Ascending aorta (tissue), 2 donors: ENCODE measurements at places on chromosomes 13 and 19. TPM values are rescaled to one million over a fixed set of nuclear protein-coding genes. Genes with fewer than 3 reads are reported as not detected.

- no peak for DNase-seq
Observed at GRCh38 chr13:84931264-84931663, 868.0 kb downstream of the SLITRK6 start.

GRCh38 chr13:39586151-39586550 is 16.8 kb downstream of the LHFPL6 start:
- no peak for DNase-seq

Gene IRS2
- total RNA-seq, result 42.4 TPM

- DNase-seq, result no peak
Observed at GRCh38 chr13:48400090-48400694, 12.7 kb downstream of the LPAR6 start.

Gene CABP5
- total RNA-seq, result not detected

Gene CBY2
- not detected for total RNA-seq

Gene GJA3
- not detected for total RNA-seq

Gene PTH2
- not detected for total RNA-seq

Gene IZUMO1
- not detected for total RNA-seq

Gene KLK7
- total RNA-seq, result not detected

Gene KPNA3
- 5.9 TPM for total RNA-seq

Gene RYR1
- total RNA-seq, result 1.5 TPM

Gene THSD1
- 27.4 TPM for total RNA-seq

DNA sequence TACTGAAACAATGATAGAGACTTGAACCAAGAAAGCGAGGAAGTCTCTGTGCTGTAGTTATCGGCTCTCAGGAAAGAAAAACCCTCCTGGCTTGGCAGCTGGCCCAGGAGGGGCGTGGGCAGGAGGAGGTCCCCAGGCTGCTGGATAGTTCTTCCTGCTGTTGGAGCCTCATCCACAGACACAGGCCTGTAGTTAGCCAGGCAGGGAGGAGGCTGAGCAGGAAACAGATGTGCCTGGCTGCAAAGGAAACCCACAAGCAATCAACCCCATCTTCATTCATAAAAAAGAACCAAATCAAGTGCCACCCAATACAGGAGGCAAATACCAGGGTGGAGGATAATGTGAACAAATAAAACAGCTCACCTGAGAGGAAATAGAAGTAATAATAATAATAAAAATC is 86.2 kb downstream of the IRS2 start:
- peak; percentile 16 for DNase-seq

- DNase-seq, result no peak
Observed at GRCh38 chr13:30806784-30807183, 71.4 kb downstream of the ALOX5AP start.

Gene SKA3
- total RNA-seq, result not detected

Gene APOC1
- total RNA-seq, result 17.0 TPM

Gene FKRP
- total RNA-seq, result 11.8 TPM

- no peak for DNase-seq
Observed at GRCh38 chr13:100300708-100301107, 211.8 kb downstream of the PCCA start.

GRCh38 chr13:78607409-78608251 is 4.3 kb upstream of the POU4F1 start:
- DNase-seq, result no peak

DNA sequence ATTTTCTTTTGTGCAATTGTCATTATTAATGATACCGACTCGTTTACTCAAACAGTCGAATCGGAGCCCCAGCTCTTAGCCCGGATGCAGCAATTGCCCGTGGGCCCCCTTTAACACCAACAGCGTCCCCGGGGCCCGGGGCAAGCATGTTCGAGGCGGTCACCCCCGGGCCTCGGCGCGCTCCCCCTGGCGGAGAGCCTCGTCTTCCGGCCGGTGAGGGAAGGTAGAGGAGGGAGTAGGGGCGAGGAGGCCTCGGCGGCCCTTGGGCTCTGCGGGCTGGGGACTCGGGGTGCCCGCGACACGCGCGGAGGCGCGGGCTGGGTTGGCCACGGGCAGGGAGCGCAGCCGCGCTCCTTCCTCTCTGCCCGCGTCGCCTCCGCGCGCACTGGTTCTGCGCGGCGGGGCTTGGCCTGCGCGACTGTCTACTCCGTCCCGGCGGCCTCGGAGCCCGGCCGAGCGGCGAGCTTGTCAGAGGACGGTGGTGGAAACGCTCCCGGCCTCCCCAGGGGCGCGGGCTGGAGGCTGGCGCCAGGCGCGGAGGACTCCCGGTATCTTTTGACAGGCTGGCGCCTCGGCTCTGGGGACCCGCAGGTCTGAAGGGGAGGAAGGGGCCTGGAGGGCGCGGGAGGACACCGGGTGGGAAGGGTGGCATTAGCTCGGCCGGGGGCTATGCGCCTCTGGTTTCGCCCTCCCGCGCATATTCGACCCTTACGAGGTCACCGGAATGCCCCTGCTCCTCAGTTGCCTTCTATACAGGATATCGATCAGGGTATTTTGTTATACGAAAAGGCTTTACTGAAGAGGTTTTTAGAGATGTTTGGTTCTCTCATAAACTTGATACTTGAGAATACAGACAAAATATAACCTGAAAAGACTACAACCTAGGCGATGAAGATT is 1.5 kb downstream of the BIVM start:
- peak; percentile 27 for DNase-seq

DNA sequence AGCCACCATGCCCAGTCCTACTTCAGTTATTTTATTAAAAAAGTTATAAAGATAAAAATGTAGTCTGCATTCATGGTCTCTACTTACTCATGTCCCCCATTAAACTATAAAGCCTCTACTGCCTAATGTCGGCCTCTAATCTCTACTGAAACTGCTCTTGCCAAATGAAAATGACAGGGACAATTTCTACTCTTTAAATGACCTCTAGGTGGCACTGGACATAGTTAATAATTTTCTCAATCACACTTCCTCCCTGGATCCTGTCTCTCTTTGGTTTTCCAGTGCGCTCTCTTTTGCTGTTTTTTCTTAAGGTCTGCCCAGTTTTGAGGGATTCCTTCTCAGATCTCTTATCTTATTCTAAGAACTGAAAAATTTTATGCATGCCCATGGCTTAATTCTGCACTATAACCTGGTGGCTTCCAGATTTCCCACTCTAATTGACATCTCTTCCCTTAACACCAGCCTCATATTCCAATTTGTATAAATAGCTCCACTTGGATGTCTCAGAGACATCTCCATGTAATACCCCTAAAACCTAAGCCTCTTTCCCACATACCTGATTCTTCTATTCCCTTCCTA is 54.3 kb downstream of the MTMR6 start:
- no peak for DNase-seq

DNA sequence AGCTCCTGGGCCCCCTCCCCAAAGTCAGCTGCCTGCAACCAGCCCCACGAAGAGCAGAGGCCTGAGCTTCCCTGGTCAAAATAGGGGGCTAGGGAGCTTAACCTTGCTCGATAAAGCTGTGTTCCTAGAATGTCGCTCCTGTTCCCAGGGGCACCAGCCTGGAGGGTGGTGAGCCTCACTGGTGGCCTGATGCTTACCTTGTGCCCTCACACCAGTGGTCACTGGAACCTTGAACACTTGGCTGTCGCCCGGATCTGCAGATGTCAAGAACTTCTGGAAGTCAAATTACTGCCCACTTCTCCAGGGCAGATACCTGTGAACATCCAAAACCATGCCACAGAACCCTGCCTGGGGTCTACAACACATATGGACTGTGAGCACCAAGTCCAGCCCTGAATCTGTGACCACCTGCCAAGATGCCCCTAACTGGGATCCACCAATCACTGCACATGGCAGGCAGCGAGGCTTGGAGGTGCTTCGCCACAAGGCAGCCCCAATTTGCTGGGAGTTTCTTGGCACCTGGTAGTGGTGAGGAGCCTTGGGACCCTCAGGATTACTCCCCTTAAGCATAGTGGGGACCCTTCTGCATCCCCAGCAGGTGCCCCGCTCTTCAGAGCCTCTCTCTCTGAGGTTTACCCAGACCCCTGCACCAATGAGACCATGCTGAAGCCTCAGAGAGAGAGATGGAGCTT is 4.7 kb upstream of the CEACAM5 start:
- no peak for DNase-seq

DNA sequence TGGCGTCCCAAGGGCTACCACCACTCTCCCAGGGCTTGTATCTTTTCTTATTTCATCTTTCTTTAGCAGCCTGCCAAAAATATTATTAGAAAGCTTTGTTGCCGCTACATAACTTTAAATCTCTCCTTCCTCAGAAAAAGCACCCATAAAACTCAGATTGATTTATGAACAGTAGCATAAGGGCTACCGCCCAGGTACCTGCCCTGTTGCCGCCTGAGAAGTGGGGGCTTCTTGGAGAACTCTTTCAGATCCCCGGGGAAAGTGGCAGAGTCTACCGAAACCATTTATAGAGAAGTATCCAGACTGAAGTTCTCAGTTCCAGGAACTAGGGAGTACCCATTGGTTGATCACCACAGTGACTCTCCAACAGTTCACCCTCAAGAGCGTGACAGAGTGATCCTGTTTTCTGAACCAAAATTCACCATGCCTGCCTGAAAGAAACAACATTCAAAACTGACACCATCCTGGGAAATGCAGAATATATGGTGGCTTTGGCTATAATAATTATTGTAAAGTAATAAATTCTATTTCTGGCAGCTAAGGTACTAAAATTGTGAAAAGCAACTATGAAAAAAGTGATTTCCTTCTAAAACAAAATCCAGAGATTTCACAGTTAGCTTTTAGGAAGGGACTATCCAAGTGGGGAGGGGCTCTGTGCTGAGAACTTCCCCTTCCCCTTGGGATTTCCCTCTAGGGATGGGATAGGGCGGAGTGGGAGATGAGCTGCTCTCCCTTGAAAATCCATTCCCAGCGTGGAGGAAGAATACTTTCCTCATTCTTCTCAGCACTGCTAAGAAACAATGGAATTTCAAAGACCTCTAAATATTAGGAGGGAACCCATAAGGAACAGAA is 877 bp upstream of the N4BP2L1 start:
- DNase-seq, result no peak

DNA sequence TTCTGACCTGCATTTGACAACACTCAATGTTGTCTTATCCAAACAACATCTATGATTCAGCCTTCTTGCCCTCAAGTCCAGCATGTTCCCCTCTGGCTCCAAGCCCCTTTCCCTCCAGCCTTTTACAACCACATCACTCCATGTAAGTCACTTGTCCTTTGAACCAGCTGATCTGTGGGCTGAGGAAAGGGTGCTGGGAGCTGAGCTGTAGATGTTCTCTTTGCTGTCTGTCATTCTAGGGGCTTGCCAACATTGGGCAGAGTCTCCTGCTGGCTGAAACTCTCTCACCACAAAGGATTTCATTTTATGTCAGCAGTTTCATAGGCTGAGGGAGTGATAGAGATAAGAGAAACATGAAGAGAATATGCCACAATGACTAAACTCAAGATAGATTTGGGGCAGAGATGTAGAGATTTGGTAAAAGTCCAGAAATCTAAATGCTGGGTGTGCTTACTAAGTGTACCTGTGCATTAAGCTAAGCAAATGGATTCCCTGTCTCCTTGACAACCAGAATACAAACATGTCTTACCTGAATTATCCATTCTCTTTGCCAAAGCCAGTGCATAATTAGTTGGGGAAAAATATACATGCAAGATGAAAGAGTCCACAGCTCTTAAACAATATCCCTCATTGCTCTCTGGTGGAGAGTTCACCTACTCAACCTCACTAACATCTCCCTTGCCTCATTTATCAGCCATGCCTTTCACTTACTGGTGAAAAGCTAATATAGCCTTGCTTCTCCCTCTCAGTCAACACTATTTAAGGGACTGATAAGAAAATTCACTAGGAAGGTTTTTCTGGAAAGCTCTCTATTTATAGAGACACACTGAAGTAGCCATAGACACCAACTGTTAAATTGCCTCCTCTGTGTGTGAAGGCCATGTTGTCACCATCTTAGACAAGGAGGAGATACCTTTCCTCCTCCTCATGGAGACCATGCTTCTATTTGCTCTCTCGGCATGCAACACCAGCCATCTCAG is 175.5 kb upstream of the SERP2 start:
- DNase-seq, result no peak

Gene CGB5
- not detected for total RNA-seq

GRCh38 chr13:58207501-58207900 is 576.0 kb downstream of the PCDH17 start:
- DNase-seq, result no peak

GRCh38 chr13:30696278-30697176 is 38.8 kb upstream of the ALOX5AP start:
- no peak for DNase-seq

Gene NTF4
- total RNA-seq, result not detected

GRCh38 chr19:10102787-10103236 is 334 bp upstream of the ANGPTL6 start:
- no peak for DNase-seq

Gene ZSWIM4
- total RNA-seq, result 23.2 TPM

Gene SMIM44
- not detected for total RNA-seq

DNA sequence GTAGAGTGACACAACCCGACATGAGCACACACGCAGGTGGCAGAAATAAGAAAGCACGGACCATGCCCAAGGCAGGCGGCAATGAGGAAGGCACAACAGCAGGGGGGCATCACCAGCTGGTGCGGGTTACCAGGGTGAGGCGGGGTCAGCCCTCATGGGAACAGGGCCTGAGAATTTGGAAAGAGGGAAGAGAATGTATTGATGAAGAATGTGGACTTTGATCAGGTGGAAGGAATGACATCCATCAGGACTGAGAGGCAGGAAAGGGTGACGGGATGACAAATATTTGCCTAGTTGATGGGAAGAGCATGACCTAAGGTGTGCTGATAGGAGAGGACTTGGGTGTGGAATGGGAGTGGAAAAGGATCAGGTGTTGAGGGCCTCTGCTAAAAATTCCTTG is 177.5 kb downstream of the ABCC4 start:
- no peak for DNase-seq

GRCh38 chr19:21622920-21623319 is 117.5 kb downstream of the ZNF429 start:
- no peak for DNase-seq

GRCh38 chr13:92158346-92158745 is 759.9 kb downstream of the GPC5 start:
- DNase-seq, result no peak

- no peak for DNase-seq
Observed at GRCh38 chr13:24288870-24289269, 20.5 kb upstream of the C1QTNF9 start.

Gene BEST2
- not detected for total RNA-seq

- DNase-seq, result no peak
Observed at GRCh38 chr13:78787190-78787589, 128.2 kb upstream of the OBI1 start.

Gene LRRC4B
- total RNA-seq, result 56.0 TPM

DNA sequence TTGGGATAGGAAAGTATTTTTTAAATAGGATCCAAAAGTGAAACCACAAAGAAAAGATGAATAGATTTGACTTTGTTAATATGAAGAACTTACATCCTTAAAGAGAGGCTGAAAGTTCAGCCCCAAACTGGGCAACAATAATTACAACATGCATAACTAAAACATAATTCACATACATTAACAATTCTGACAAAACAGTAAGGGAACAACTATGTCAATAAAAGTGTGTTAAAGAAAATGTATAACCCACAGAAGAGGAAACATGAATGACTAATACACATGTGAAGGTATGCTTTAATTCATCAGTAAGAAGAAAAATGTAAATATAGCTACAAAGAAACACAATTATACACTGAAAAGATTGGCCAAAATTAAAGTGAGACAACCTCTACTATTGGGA is 1597.6 kb upstream of the MIR17HG start:
- DNase-seq, result no peak

GRCh38 chr13:113123226-113124201 is 915 bp downstream of the F10 start:
- DNase-seq, result no peak

Gene ACP7
- not detected for total RNA-seq

GRCh38 chr13:35723053-35723461 is 246.6 kb upstream of the MAB21L1 start:
- DNase-seq, result no peak

GRCh38 chr13:48562296-48563066 is 29.6 kb upstream of the RCBTB2 start:
- no peak for DNase-seq

Gene RFXANK
- total RNA-seq, result 20.2 TPM
